ENCODE measurements at places on chromosomes 2 and 18. TPM values are rescaled to one million over a fixed set of nuclear protein-coding genes. Genes with fewer than 3 reads are reported as not detected.

DNA sequence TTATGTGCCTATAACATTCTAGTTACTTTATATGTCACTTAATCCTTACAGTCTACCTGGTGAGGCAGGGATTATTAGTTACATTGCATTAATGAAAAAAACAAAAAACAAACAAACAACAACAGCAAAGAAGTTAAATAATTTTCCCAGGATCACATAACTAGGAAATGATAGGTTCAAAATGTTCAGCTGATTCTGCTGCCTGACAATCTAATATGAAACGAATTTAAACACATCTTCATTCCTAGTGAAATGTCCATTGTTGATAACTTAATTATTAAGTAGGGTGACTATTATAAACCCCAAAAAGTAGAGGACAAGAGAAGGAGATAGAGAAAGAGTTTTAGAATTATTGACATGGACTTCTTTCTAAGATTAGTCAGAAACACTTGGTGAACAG, 22.6 kb downstream of the HOXD1 start:
- no peak for ATAC-seq

CRYGC gene
- not detected for total RNA-seq

CHST9 gene
- 0.56 TPM for total RNA-seq

DNA sequence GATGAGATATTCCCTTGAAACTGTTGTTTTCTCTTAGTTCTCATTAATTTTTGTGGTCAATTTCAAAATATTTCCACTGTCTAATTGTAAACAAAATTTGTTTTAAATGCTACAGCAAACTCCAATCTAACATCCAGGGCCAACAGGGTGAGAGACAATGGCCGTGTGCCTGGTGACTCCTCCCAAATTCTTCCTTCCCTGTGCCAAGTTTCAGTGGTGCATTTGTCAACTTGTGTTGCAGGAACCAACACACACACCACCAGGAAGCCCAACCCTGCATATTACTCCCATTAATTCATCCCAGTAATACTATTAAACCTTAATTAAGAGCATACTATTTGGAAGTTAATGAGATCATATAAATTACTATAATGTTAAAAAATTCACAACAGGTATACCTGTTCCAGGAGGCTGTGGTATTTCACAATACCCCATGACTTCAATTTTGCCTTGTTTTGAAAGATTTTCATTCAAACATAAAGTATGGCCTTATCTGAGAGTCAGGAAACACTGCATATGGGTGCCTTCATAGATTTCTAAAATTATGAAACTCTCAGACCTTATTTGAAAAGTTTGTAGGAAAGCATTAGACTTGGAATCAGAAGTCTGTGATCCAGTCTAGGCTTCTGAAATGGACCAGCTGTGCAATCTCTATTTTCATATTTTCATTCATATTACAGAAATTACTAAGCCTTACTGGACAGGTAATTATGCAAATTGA, 1.1 kb downstream of the SERPINB2 start:
- ATAC-seq = peak; percentile 67

GRCh38 chr2:219280651-219281050, 1.5 kb downstream of the DNAJB2 start:
- ATAC-seq = no peak

ACYP2 gene
- 7.3 TPM for total RNA-seq

DNA sequence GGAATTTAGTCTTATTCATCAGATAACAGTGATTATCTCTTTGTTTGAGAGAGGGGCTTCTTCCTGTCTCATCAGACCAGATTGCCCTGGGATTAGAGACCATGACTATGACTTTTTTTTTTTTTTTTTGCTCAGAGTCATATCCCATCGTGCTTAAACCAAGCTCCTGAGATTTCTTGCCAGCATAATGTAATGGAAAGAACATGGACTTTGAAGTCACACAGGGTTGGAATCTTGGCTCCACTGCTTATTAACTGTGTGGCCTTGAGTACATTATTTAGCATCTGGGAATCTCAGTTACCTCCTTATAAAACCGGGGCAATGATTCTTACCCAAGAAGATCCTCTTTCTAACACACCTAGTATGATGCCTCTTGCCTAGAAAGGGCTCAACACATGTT, 268.3 kb downstream of the DYSF start:
- no peak for ATAC-seq

CHRNG gene
- total RNA-seq = not detected

SERPINB11 gene
- 7.1 TPM for total RNA-seq

DNA sequence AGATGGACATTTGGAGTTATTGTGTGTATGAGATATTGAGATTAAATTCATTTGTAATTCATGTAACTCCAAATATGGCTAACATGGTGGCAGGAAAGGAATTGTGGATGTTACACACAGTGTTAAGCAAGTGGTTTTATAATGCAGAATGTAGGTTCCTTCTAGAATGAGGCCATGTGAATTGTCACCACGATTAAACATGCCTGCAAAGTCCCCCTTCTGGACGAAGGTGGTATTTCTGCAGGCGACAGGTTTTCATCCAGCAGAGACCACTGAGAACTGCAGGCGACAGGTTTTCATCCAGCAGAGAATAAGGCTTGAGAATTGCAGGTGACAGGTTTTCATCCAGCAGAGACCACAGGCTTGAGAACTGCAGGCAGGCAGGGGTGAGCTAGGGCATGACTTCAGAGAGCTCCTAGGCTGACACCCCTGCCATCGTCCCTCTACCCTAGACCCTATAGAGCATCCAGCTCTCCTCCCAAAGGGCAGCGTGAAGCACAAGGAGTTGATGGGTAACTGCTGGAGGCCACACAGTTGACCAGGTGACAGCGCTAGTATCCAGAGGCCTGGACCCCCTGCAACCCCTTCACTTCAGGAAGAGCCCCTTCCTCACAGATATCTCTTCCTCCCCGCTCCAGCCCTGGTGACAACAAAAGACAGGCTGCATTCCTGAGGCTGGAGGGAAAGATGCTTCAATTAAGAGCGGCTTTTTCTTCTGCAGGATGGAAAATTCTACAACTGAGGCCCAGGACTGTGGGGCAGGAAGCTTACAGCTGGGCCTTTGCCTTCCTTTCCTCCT, 175.8 kb downstream of the LOXHD1 start:
- ATAC-seq = no peak

ALPP gene
- not detected for total RNA-seq

ZNF396 gene
- 0.80 TPM for total RNA-seq

TFPI gene
- 9.1 TPM for total RNA-seq

PAPOLG gene
- total RNA-seq = 6.9 TPM

CCDC178 gene
- total RNA-seq = 0.36 TPM

DNA sequence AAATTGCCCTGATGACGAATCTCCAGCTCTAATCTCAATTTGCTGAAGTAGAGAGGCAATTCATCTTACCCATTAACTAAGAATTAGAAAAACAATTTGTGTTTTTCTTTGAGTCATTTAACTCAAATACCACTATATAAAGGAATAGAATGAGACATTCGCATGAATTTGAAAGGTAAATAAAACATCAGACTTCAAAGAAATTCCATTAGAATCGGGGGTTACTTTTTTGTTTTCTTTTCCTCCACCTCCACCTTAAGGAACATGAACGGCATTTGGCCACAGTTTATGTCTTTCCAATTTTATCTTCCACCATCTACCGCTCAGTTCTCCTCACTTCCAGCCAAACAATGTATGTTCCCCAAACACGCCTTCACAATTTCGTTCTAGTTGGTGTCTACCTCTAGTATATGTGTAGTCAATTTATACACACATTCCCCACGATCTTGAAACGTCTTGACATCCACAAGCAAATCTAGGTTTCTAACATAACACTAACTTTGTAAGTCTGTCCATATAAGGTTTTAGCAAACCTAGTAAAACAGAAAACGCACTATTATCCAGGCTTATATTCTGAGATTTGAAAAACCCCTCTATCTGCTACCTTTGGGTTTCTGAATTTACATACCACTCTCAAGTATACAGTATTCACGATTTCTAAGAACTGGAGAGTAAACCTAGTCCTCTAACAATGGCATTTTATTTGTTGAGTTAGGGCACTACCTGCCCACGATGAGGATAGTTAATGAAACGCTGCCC, 1.2 kb upstream of the SMCHD1 start:
- ATAC-seq = no peak

- ATAC-seq = no peak
Measured at GRCh38 chr18:44724105-44724778, 43.6 kb downstream of the SETBP1 start.

ZAP70 gene
- 0.76 TPM for total RNA-seq

- no peak for ATAC-seq
Measured at GRCh38 chr2:205188239-205189138, 493.8 kb upstream of the NRP2 start.

GRCh38 chr2:96386470-96386869, 50.9 kb downstream of the NCAPH start:
- ATAC-seq = no peak

FSHR gene
- not detected for total RNA-seq

DNA sequence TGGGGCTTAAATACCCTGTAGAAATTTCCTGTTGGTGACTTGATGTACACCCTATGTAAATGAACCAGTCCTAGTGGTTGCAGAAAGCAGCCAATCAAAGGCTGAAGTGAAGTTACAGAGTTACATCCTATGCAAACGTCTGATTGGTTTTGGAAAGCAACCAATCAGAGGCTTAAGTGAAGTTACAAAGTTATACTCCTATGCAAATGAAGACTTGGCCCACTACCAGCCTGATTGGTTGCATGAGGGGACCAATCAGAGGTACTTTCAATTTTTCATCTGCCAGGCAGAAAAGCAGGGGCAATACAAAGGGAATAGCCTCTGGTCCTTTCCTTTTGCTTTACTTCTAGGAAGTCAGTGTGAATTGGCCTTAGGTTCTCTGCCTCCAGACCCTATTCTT, 13.6 kb upstream of the ZNF397 start:
- ATAC-seq = no peak

GREB1L gene
- not detected for total RNA-seq

- ATAC-seq = no peak
Measured at GRCh38 chr2:37020212-37020886, 54.0 kb upstream of the STRN start.

DNA sequence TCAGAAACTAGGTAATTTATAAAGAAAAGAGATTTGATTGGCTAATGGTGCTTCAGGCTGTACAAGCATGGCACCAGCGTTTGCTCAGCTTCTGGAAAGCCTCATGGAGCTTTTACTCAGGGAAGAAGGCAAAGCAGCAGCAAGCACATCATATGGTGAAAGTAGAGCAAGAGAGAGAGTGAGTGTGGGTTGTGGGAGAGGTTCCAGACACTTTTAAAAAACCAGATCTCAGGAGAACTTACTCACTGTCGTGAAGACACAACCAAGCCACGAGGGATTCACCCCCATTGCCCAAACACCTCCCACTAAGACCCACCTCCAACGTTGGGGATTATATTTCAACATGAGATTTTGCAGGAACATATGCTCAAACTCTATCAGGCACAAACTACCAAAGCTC, 554.6 kb upstream of the TNP1 start:
- no peak for ATAC-seq

DNA sequence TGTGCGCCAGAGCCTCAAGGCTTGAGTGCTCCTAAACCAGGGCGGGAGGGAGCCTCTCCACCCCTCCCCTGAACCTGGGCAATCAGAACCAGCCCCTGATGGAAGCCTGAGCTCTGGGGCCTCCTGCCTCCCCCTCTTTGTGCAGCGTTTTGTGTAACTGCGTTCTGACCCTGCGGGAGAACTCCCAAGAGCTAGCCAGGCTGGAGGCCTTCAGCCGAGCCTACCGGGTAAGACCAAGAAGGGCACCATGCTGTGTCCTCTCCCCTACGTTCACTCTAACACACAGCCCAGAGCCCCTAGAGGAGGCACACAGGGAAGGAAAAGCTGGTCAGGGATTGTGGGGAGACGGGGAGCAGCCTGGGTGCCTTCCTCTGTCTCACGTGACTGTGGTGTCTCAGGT, 108.0 kb downstream of the PLB1 start:
- ATAC-seq = no peak

DNA sequence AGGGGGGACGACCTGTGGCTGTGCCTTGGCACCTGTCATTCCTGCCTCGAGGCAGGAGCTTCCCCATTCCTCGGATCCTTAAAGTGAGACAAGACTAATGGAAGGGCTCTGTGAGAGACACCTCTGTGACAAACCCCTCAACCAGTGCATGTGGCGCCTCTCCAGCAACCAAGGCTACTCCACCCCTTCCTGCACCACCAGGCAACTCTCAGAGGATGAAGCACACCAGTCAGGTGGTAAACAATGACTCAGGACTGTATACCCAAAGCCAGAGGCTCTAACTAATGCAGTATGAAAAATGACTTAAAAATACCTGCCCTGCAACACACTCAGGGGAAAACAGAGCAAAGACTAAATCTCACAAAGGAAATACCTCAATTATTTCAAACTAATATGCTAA, 136.9 kb downstream of the UXS1 start:
- ATAC-seq = peak; percentile 95

GRCh38 chr2:187009483-187010239, 160.7 kb upstream of the ZSWIM2 start:
- no peak for ATAC-seq

MEP1B gene
- total RNA-seq = not detected

ZSCAN30 gene
- 5.9 TPM for total RNA-seq

DNA sequence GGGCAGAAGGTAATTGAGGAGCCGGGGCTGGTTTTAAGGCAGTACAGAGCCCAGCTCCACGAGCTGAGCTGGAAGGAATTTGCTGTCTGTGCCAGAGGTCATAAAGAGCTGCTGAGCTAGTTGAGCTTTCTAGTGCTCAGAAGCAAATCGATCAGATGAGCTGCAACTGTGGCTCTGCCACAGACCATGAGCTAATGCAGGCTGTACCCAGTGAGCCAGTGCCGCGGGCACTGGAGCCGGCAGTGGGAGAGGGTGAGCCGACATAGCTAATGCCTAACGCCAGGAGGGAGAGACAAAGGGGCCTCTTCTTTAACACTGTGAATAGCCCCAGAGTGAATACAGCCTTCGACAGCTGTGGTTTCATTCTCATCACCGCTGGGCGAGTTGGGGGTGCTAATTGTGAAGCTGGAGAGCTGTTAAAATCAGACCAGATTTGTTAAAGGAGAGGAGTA, 410.1 kb upstream of the TCF4 start:
- ATAC-seq = peak; percentile 46

DNA sequence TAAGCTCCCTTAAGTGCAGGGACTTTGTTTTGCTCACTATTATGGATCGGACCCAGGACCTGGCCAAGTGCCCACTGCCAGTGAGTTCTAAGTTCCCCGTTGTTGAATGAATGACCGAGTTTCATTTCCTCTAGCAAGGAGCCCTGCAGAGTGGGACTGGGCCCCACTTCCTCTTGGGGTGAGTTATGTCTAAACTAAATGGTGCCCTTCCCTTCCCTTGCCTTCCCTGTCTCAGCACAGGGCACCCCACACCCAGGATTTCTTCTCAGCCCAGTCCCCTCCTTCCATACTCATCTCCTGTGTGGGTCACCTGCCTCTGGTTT, 195.3 kb upstream of the HS6ST1 start:
- ATAC-seq = peak; percentile 47

All from esophagus mucosa (tissue), 1 donor.